ENCODE measurements at places on chromosomes 1 and 21.

DNA sequence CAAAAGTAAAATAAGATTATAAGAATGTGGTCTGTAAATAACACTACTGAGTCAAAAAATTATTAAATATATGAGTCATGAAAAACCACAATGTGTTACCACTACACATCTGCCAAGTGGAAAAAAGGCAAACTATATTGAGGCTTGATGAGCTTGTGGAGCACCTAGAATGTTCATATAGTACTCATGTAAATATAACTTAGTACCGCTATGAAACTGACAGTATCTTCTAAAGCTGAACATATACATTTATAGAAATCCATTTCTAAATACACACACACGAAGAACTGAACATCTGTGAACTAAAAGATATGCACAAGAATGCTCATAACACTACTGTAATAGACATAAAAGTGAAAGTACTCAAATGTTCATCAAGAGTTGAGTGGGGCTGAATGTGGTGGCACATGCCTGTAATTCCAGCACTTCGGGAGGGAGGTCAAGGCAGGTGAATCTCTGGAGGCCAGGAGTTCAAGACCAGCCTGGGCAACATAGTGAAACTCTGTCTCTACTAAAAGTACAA lies 18.5 kb upstream of the GBP3 start:
- no peak for DNase-seq

- peak; percentile 51 for DNase-seq
Measured at GRCh38 chr1:26110731-26111529, 694 bp upstream of the PDIK1L start.

DNA sequence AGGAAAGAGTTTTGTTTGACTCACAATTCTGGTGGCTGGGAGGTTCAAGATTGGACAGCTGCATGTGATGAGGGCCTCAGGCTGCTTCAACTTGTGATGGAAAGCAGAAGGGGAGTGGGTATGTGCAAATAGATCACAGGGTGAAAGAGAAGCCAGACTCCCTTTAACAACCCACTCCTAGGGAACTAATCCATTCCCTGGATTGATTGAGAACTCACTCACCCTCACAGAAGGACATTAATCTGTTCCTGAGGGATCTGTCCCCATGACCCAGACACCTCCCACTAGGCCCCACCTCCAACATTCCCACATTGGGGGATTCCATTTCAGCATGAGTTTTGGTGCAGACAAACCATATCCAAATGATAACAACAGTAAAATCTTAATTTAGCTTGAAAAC lies 25.6 kb downstream of the UBE2T start:
- DNase-seq: no peak

GRCh38 chr21:45167796-45168222 lies 93.4 kb downstream of the ADARB1 start:
- no peak for DNase-seq

GRCh38 chr1:82177192-82177591 lies 376.5 kb downstream of the ADGRL2 start:
- no peak for DNase-seq

- no peak for DNase-seq
Measured at GRCh38 chr1:161082996-161083747, 6.2 kb downstream of the NECTIN4 start.

- DNase-seq: no peak
Measured at GRCh38 chr1:60558236-60558635, 484.7 kb upstream of the C1orf87 start.
